HCEC 1CT (cell line): ENCODE measurements at places on chromosomes 6 and 20.

DNA sequence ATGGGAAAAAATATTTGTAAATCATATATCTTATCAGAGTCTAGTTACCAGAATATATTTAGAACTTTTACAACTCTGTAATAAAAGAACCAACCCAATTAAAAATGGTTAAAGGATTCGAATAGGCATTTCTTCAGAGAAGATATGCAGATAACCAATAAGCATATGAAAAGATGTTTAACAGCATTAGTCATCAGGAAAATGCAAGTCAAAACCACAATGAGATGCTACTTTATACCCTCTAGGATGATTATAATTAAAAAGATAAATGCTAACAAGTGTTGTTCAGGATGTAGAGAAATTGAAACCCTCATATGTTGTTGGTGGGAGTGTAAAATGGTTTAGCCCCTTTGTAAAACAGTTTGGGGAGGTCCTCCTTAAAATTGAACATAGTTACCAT lies 94.1 kb downstream of the LRRC1 start:
- DNase-seq, result peak; percentile 52

- peak; percentile 79 for DNase-seq
Measured at GRCh38 chr6:71387179-71387578, 98.6 kb downstream of the OGFRL1 start.

DNA sequence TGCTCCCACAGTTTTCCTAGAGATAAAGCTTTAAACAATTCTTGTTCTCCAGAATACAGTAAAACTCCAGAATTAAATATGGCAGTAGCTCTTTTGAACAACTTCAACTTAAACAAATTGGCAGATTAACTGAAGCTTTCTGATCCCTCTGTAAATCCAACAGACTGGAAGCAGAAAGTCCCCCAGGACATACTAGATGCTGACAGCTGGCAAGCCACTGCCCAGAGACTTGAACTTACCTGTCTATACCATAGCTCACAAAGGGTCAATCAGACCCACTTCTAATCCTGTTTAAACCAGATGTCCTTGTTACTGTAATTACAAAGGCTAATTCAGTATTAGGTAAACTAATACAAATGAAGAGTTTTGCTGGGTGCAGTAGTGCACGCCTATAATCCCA lies 12.3 kb downstream of the GPLD1 start:
- DNase-seq, result no peak

DNA sequence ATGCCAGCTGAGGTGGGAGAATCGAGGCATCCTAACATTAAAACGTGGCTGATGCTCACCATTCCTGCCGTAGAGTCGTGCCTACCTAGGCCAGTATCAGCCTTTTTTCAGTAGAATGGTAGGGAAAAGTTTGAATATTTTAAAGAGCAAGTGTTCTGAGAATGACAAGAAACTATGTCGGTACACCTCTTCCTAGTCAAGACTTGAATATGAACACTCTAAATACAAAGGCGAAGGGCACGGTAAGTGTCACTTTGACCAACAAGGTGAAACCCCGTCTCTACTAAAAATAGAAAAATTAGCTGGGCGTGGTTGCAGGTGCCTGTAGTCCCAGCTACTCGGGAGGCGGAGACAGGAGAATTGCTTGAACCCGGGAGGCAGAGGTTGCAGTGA lies 1.0 kb downstream of the GINM1 start:
- DNase-seq, result no peak

DNA sequence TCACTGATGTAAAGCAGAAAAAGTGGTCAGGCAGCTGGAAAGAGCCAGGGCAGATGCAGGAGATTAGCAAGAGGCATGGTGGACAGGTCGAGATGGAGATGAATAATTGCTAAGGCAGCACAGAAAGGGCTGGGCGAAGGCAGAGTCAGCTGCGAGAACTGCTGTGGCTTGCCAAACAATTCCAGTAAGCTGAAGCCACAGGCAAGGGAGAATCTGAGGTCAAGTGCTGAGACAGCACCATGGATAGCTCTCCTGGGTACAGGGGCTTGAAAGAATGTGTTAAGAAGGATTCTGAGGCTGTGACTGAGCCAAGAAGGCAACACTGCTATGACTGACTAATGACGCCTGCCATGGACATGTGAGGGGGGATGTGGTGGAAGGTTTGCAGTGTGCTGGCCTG lies 220.8 kb upstream of the FOXA2 start:
- no peak for DNase-seq

DNA sequence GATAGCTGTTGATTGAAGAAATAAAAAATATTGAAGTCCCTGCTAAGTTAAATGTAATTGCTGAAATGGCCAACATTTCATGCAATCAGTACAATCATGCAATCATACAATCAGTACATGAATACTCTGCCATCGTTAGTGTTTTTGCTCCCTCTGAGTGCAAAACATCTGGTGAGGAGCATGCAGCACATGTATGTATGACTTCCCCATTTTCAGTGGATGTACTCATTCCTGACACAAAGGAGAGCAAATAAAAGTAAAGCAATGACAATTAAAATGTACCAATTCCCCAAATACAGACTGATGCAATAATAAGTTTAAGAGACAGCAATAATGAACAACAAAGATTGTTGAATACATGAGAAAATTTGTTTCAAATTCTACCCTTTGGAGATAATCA lies 140.7 kb downstream of the PLCB1 start:
- no peak for DNase-seq
